ENCODE measurements at places on chromosomes 7 and 10.

DNA sequence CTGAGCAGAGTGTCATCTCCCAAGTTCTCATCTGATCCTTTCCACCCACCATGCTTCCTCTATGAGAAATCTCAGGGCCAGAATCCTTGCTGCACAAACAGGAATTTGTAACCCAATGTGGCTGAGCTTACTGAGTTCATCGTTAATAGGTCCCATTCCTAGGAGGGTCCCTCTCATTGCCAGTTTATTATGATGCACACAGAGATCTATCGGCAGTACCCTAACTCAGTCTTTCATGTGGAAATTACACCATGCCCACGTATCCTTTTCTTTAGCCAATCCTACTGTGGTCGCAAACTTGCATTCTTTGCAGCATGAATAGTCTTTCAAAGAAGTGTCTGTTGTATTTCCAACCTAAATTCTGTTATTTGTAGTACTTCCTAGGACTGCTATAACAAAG lies 12.1 kb downstream of the TMEM236 start:
- DNase-seq: no peak

- DNase-seq: no peak
These were observed 545 bp downstream of the GIGYF1 start for GRCh38 chr7:100693312-100694097.

DNA sequence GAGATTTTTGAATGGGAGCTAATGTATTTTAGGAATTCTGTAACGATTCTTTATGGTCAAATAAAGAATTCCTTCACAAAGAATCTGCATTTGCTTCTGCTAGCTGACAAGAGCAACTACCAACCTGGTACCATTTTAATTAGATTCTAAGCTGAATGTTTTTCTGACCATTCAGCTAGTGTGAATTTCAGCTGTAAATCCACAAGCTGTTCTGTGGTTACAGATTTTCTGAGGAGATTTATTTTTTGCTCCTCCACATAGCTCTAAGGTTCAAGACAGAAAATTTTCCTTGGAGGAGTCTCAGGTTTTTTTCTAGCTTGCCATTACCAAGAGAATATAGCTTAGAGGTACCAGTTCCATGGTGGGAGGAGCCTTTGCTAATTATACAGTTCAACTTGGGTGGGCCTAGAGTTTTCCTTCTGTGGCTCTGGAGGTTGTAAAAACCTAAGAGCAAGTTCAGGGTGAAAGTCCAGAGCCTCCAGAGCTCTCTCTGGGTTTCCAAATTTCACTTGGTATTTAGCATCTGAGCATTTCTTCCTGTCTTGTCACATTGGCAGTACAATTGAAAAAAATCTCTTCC lies 120.1 kb downstream of the JAZF1 start:
- no peak for DNase-seq

- no peak for DNase-seq
These were observed 40.3 kb downstream of the PDGFA start for GRCh38 chr7:479115-479947.

DNA sequence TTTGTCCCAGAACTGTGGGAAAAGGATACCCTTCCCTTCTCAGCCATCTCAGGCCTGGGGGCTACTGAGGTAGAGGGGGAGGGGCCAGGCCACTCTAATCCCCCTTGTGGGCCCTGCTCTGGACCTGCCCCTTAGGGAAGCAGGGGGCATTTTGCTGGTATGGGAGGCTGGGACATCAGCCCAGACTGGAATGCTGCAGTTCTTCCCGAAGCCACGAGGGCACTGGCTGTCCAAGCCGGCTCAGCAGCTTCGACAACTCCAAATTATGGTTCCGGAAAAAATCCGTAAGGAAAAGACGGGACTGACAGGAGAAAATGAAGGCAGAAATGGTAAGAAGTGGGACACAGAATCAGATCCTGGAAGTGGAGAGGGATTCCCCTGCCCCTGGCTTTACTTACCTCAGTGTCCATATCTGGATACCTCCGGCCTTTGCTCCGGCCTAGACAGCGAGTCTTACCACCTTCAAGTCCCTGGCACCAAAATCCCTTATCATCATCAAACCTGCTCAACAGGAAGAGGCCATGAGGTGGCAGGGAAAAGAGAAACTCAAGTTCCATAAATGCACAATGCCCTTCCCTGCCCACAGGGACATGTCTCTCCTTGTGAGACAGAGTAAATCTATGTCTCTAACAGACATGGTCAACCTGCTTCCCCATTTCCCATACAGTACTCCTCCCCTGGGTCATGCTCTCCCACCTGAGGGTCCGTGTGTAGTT lies 9.0 kb downstream of the NDST2 start:
- DNase-seq: peak; percentile 57

GRCh38 chr7:127348247-127348631 lies 44.3 kb downstream of the ZNF800 start:
- DNase-seq: no peak

- no peak for DNase-seq
These were observed 272.1 kb downstream of the BMPER start for GRCh38 chr7:34177476-34177875.

GRCh38 chr10:80454513-80455460 lies 677 bp downstream of the TSPAN14 start:
- DNase-seq: no peak

DNA sequence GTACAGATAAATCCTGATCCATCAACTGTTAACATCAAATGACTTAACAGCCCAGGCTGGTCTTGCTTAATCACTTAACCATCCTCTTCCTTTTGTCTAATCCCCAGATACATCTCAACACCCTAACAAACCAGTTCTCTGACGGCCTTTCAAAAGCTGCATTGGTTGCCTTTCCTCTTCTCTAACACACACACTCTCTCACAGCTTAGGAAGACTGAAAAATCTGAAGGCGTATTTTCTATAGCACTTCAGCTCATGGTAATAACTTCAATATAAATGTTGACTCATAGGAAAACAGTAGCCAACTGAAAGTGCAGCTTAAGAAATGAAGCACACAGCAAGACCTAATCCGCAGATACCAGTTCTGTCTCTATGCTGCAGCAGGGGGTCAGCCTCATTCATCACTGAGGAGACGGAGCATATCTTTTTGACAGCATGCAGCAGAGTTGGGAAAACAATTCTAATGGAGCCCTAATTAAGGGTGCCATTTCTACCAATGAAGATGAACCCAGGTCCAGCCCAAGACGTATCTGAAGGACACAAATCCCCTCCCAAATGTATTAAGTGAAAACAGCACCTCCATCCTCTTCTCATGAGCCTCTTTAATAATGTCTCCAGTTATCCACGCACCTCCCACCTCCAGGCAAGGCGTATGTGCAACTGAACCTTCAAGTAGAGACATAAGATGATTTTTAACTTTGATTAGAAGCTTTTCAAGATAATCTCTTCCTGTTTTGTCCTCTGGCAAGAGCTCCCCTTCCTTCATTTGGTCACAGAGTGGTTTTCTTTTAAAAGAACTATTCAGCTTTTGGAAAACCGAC lies 211.7 kb upstream of the NFE2L3 start:
- no peak for DNase-seq

- DNase-seq: no peak
These were observed 512 bp downstream of the FAM24B start for GRCh38 chr10:122878799-122879338.

DNA sequence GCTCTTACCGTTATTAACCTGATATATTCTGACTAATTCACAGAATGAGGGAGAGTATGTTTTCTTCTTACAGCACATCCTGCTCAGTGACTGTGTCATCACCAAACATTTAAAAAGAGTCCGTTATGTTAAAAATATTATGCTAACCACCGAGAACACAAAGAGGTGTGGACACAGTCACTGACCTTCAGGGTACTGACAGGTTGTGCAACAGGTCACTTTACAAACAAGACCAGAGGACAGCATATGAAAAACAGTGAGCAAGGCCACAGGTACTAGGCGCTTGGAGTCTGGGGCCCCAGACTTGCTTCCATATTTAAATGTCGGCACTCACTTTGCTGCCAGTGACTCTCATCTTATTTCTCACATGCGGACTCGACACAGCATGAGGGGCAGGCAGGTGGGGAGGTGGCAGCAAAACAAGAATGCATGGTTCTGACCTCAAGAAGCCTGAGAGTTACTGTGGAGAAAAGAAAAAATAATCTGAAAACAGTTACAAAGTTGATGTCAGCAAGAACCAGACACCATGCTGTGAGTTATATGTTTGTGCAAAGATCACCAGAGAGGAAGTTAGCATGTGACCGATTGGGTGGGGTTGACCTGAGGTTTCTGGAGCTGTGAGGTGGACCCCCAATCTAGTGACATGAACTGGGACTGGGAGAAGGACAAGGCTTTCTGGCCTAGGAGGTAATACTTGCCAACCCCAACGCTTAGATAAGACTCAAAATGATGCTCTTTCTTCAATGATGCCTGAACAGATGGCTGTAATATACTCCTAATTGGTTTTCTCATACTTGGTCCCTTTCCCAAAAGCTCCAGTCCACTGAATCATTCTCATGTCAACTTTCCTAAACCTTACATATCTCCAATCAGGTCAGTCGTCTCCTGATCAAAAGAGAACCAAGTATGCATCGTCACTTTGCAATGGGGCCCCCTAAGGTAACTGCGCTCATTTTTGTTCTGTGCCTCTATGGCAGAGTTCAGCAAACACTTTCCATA lies 102.4 kb downstream of the HIPK2 start:
- no peak for DNase-seq

DNA sequence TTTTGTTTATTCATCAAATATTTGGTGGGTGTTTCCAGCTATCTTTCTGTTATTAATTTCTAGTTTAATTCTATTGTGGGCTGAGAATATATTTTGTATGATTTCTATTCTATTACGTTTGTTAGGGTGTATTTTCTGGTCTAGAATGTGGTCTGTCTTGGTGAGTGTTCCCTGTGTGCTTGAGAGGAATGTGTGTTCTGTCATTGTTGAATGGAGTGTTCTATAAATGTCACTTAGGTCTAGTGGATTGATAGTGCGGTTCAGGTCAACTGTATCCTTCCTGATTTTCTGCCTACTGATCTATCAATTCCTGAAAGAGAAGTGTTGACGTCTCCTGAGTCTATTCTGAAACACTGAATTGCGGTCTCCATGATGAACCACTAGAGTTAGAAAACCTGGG lies 8.5 kb downstream of the HTRA1 start:
- DNase-seq: no peak

- no peak for DNase-seq
These were observed 435.0 kb downstream of the POM121L12 start for GRCh38 chr7:53470336-53470970.

GRCh38 chr7:80309971-80310549 lies 175.4 kb downstream of the GNAI1 start:
- DNase-seq: no peak

GRCh38 chr7:131530137-131530536 lies 26.3 kb downstream of the PODXL start:
- no peak for DNase-seq

Data from prostate gland (tissue), 2 donors.